ENCODE measurements at places on chromosomes 5 and 9. TPM values are rescaled to one million over a fixed set of nuclear protein-coding genes. Genes with fewer than 3 reads are reported as not detected.

Gene C9orf153
- total RNA-seq: 0.23 TPM

Gene INSL6
- not detected for total RNA-seq

DNA sequence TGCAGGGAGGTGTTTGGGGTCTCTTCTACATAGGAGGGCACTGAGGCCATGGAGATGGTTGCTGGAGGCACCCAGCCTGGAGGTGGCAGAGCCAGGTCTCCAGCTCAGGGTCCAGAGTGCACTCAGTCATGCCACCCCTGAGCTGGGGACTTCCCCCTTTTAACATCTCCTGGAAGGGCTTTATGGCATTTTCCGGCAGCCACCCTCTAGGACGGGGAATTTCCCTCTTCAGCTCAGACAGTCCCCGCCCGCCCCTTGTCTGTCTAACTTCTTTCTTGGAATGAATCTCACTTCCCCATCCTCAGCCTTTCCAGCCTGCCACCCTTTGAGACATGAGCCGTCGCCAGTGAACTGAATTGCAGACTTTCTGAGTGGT lies 49.9 kb downstream of the COL15A1 start:
- no peaks in the 10 kb centered on the region for H3K27me3 ChIP-seq
- no peaks in the 10 kb centered on the region for H3K36me3 ChIP-seq
- peaks cover 18% of the 10 kb centered on the region for H3K4me1 ChIP-seq
- DNase-seq: peak; percentile 78

- no peak for DNase-seq
- peaks cover 99% of the 10 kb centered on the region for H3K27me3 ChIP-seq
- no peaks in the 10 kb centered on the region for H3K36me3 ChIP-seq
- no peak overlapping the region for H3K27ac ChIP-seq
- H3K4me1 ChIP-seq: peaks cover 9% of the 10 kb centered on the region
These were observed 23.2 kb downstream of the CDKN2A start for GRCh38 chr9:21970800-21971640.

- no peaks in the 10 kb centered on the region for H3K36me3 ChIP-seq
- H3K4me3 ChIP-seq: no peak overlapping the region
- H3K4me1 ChIP-seq: no peaks in the 10 kb centered on the region
- no peak for DNase-seq
- H3K27me3 ChIP-seq: peaks cover 19% of the 10 kb centered on the region
These were observed 156.4 kb upstream of the IRX4 start for GRCh38 chr5:2039180-2039531.

- H3K4me1 ChIP-seq: no peaks in the 10 kb centered on the region
- no peaks in the 10 kb centered on the region for H3K27me3 ChIP-seq
- no peak for DNase-seq
- no peak overlapping the region for H3K27ac ChIP-seq
- H3K36me3 ChIP-seq: no peaks in the 10 kb centered on the region
These were observed 240.1 kb upstream of the RASA1 start for GRCh38 chr5:87027570-87027969.

- H3K36me3 ChIP-seq: no peaks in the 10 kb centered on the region
- H3K27ac ChIP-seq: no peak overlapping the region
- H3K4me3 ChIP-seq: no peak overlapping the region
- H3K4me1 ChIP-seq: no peaks in the 10 kb centered on the region
These were observed 43.9 kb downstream of the PNPLA7 start for GRCh38 chr9:137506274-137506673.

DNA sequence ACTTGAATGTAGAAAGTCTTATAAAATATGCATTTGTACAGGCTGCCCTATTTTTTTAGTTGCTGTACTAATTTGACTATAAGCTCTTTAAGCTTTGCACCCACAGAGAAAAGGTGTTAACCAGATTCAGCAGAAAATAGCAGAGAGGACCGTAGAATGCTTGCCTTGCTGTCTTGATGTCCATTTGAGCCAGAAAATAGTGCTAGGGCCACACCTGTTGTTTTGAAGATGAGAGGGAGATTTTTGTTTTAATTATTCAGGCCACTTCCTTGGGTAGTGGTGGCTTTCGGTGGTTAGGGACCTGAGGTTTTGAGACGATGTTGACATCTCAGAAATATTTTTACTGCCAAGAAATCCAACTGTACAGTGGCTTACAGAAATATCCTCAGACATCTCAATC lies 196.0 kb downstream of the SPATA31D1 start:
- no peaks in the 10 kb centered on the region for H3K4me1 ChIP-seq
- H3K4me3 ChIP-seq: no peak overlapping the region
- no peaks in the 10 kb centered on the region for H3K36me3 ChIP-seq
- H3K27me3 ChIP-seq: no peaks in the 10 kb centered on the region
- no peak overlapping the region for H3K27ac ChIP-seq

DNA sequence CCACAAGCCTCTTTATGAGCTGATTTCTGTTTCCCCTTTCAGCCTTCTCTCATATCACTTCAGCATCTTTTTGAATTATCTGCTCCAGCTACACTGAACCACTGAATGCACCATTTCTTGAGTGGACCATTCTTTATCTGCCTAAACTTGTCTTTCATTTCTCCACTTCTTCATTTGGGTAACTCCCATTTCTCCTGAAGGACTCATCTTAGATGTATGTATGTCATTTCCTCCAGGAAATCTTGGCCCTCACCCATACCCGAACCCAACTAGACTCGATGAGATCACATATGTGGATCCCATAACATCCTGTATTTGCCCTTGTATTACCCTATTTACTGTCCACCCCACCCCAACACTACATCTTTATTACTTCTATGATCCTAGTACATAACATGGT lies 249.8 kb downstream of the KIF4B start:
- no peaks in the 10 kb centered on the region for H3K4me1 ChIP-seq
- H3K4me3 ChIP-seq: no peak overlapping the region
- no peak for DNase-seq

GRCh38 chr5:176784218-176785165 lies 25.9 kb upstream of the UNC5A start:
- H3K4me1 ChIP-seq: no peaks in the 10 kb centered on the region
- no peak overlapping the region for H3K4me3 ChIP-seq
- peaks cover 39% of the 10 kb centered on the region for H3K27me3 ChIP-seq
- peak; percentile 57 for DNase-seq
- H3K27ac ChIP-seq: no peak overlapping the region
- H3K36me3 ChIP-seq: no peaks in the 10 kb centered on the region

- no peaks in the 10 kb centered on the region for H3K27me3 ChIP-seq
- H3K4me1 ChIP-seq: no peaks in the 10 kb centered on the region
- H3K36me3 ChIP-seq: no peaks in the 10 kb centered on the region
- no peak for DNase-seq
- H3K27ac ChIP-seq: no peak overlapping the region
These were observed 146.6 kb downstream of the SLC24A2 start for GRCh38 chr9:19642256-19642655.

DNA sequence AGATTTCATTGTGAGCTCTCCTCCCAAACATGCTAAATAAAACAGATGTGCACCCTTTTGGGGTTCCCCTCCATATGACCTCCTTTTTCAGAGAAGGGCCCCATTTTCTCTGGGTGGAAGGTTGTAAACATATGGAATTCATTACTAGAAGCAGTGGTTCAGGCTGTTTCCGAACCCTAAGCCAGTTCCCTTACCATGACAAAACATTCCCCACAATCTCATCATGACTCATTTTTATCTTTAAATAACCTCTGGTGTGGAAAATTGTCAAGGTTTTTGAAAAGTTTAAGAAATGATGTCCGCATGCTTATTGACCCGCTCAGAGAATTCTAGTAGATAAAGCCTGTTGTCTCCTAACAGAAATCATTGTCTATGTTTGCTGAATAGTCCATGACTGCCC lies 127.3 kb upstream of the PIK3R1 start:
- H3K27ac ChIP-seq: no peak overlapping the region
- H3K4me3 ChIP-seq: no peak overlapping the region
- no peak for DNase-seq
- H3K27me3 ChIP-seq: no peaks in the 10 kb centered on the region
- peaks cover 21% of the 10 kb centered on the region for H3K4me1 ChIP-seq

GRCh38 chr9:93477397-93477796 lies 24.0 kb upstream of the FAM120AOS start:
- no peak overlapping the region for H3K4me3 ChIP-seq
- no peak overlapping the region for H3K27ac ChIP-seq
- no peaks in the 10 kb centered on the region for H3K27me3 ChIP-seq
- peaks cover 14% of the 10 kb centered on the region for H3K4me1 ChIP-seq
- no peak for DNase-seq

GRCh38 chr5:176823869-176824412 lies 13.6 kb downstream of the UNC5A start:
- H3K4me1 ChIP-seq: no peaks in the 10 kb centered on the region
- DNase-seq: no peak

- no peak for DNase-seq
- peak overlapping the region; percentile 52 for H3K4me3 ChIP-seq
- peaks cover 9% of the 10 kb centered on the region for H3K4me1 ChIP-seq
- H3K36me3 ChIP-seq: no peaks in the 10 kb centered on the region
- peak overlapping the region; percentile 88 for H3K27ac ChIP-seq
These were observed 2.9 kb upstream of the CNTRL start for GRCh38 chr9:121071756-121072421.

DNA sequence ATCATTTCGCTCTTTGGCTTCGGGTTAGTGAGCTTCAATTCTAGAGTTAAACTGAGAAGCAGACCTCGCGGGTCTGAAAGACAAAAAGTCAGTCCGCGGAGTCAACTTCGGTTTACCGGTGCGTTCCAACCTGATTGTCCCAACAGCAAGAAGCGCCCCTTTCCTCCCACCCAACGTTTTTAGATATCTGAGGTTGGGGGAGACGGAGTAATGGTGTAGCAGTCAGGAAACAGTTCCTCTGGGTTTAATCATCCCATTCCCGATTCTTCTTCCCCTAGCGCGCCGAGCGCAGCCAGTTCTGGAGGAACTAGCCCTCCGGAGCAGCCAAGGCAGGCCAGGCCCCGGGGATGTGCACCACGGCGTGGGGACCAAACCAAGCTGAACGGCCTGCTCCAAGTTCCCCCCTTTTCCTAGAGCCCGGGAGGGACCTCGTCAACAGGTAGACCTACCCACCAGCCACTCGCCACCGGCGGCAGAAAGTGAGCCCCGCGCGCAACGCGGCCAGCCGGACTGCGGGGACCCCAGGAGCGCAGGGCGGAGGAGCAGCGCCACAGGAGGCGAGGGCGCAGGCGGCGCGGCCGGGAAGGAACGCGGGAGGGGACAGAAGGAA lies 622 bp upstream of the ISL1 start:
- H3K36me3 ChIP-seq: no peaks in the 10 kb centered on the region
- peak overlapping the region; percentile 34 for H3K4me3 ChIP-seq
- H3K27me3 ChIP-seq: peaks cover 97% of the 10 kb centered on the region
- no peak for DNase-seq
- H3K27ac ChIP-seq: no peak overlapping the region
- peaks cover 10% of the 10 kb centered on the region for H3K4me1 ChIP-seq

GRCh38 chr5:179777456-179777855 lies 16.3 kb upstream of the LTC4S start:
- DNase-seq: no peak
- H3K27ac ChIP-seq: no peak overlapping the region
- H3K36me3 ChIP-seq: peaks cover 57% of the 10 kb centered on the region

- H3K36me3 ChIP-seq: no peaks in the 10 kb centered on the region
- no peak overlapping the region for H3K27ac ChIP-seq
- H3K4me3 ChIP-seq: no peak overlapping the region
- DNase-seq: no peak
- no peaks in the 10 kb centered on the region for H3K4me1 ChIP-seq
- H3K27me3 ChIP-seq: no peaks in the 10 kb centered on the region
These were observed 488.6 kb upstream of the WWC1 start for GRCh38 chr5:167802755-167803431.

Gene GPX3
- 1,259 TPM for total RNA-seq

DNA sequence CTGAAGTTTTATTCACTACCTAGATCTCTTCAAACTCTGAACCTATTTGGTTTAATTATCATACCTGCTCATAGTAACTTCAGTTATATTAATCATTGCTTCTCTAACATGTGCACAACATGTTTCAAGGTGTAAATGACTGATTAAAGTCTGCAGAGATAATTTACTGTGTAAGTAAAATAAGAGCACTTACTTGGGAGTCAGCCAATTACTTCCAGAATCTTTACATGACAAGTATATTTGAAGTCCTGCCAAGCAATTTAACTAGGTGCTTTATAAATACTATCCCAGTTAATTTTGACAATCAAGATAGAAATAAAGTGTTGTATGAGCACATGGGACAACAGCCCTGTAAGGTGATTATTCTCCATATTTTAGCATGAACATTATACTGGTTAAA lies 109.9 kb downstream of the RFX3 start:
- H3K4me1 ChIP-seq: no peaks in the 10 kb centered on the region
- H3K27me3 ChIP-seq: no peaks in the 10 kb centered on the region
- no peak overlapping the region for H3K4me3 ChIP-seq
- DNase-seq: no peak
- H3K36me3 ChIP-seq: no peaks in the 10 kb centered on the region
- no peak overlapping the region for H3K27ac ChIP-seq

DNA sequence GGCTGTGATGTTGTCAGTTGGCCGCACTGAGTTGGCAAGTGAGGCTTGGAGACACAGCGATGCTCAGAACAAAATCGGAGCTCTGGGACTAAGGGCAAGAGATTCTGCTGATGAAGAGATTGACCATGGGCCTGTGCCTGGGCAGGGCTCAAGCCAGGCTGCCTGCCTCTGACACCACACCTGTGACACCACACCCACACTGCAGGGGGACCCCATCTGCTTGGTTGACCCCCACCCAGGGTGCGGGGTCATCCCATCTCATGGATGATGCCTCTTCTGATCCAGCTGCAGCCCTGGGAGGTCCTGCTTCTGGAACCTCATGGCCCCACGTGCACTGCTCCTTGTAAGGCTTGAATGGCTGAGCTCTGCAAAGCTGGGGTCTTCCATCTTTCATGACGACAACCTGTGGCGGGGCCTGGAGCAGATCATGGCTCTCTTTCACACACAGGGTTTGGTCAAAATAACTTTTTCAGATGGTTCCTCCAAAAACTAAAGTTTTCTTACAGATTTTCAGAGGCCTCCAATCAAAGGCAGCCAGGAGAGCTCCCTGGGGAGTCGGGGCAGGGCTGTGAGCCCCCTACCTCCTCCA lies 185.2 kb downstream of the GADD45G start:
- H3K4me3 ChIP-seq: no peak overlapping the region
- H3K27ac ChIP-seq: no peak overlapping the region
- no peaks in the 10 kb centered on the region for H3K36me3 ChIP-seq
- DNase-seq: no peak
- H3K27me3 ChIP-seq: no peaks in the 10 kb centered on the region
- H3K4me1 ChIP-seq: no peaks in the 10 kb centered on the region

Gene ESM1
- total RNA-seq: 2.7 TPM

- H3K27me3 ChIP-seq: no peaks in the 10 kb centered on the region
- H3K27ac ChIP-seq: no peak overlapping the region
- peaks cover 3% of the 10 kb centered on the region for H3K4me1 ChIP-seq
- H3K4me3 ChIP-seq: no peak overlapping the region
- DNase-seq: no peak
These were observed 77.0 kb upstream of the ZSWIM6 start for GRCh38 chr5:61254969-61255555.

Gene FAM170A
- total RNA-seq: not detected

Gene SLC6A18
- total RNA-seq: not detected

Gene WDR38
- not detected for total RNA-seq

Gene INSL4
- total RNA-seq: not detected

Gene PCDHGB1
- 2.0 TPM for total RNA-seq

DNA sequence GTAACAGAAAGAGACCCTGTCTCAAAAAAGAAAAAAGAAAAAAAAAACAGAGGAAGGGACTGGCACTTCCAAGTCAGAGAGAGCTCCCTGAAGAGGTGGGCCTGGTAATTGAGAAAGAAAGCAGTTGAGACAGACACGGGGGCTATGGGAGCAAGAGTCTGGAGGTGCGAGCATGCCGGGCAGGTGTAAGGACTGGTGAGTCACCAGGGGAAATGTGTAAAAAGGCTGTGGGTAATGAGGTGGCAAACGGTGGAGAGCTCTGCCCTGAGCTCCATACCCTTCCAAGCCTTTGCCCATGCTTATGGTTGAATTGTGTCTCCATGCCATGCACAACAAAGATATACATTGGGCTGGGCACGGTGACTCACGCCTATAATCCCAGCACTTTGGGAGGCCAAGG lies 18.0 kb upstream of the JADE2 start:
- no peak for DNase-seq
- H3K36me3 ChIP-seq: no peaks in the 10 kb centered on the region
- H3K27ac ChIP-seq: no peak overlapping the region
- no peaks in the 10 kb centered on the region for H3K27me3 ChIP-seq
